HTR-8/SVneo (cell line): ENCODE measurements at places on chromosomes 1 and 21.
A peak's percentile ranks its signal among the peaks of the same experiment; 100 is the strongest.

DNA sequence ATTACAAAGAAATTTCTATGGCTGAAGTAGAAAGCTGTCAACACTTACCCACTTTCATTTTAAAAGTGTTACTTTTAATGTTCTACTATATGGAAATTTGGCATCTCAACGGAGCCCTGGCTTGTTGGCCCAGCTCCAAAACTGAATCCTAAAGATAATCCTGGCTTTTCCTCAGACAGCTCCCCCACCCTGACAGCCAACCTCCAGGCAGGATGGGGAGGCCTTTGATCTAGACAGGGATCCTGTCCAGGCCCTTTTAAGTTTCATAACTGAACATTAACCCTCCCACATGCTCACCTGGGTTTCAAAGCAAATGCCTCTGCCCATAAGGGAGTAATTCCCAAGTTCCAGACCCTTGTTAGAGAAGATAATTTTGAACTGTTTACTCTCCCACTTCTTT is 99.3 kb upstream of the RALGPS2 start:
- DNase-seq: no peak

DNA sequence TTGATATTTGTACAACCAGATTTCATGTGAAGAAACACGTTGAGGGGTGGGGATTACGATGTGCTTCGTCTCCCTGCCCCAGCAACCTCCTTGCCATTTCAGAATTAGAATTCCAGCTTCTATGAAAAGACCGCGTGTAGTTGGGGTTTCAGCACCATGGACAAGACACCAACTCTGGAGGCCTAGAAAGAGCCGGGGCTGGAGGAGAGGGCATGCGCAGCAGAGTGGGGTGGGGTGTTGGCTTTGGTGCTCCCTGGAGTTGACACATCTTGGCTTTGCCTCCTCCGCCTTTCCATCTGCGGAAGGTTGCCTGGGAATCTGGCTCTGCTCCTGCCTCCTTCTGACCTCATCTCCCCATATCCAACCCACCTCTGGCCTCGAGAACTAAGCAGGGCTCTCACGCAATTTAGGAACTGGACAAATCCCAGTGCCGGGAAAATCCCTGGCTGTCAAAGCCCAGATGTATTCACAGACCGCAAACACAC is 11.8 kb downstream of the HTR6 start:
- peak; percentile 48 for DNase-seq

DNA sequence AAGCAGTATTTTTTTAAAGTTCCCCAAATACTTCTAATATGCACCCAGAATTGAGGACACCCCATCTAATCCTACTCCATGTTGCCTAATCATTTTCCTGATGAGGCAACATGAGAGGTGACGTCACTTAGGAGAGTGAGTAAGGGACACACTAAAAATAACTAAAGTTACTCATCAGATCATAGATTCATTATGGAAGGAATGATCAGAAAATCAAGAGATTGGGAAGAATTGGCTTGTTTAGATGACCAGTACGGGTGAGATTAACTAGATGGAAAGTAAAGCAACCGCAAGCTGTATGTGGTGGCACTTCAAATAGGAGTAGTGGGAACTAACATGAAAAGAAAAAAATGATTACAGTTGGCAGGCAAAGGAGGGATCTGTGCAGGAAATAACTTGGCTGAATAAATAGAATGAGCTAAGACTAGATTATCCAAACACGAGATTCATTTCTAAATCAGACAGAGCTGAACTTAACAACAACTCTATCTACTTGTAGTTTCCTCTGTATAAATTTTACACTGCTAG is 61.4 kb upstream of the CXADR start:
- DNase-seq: no peak

DNA sequence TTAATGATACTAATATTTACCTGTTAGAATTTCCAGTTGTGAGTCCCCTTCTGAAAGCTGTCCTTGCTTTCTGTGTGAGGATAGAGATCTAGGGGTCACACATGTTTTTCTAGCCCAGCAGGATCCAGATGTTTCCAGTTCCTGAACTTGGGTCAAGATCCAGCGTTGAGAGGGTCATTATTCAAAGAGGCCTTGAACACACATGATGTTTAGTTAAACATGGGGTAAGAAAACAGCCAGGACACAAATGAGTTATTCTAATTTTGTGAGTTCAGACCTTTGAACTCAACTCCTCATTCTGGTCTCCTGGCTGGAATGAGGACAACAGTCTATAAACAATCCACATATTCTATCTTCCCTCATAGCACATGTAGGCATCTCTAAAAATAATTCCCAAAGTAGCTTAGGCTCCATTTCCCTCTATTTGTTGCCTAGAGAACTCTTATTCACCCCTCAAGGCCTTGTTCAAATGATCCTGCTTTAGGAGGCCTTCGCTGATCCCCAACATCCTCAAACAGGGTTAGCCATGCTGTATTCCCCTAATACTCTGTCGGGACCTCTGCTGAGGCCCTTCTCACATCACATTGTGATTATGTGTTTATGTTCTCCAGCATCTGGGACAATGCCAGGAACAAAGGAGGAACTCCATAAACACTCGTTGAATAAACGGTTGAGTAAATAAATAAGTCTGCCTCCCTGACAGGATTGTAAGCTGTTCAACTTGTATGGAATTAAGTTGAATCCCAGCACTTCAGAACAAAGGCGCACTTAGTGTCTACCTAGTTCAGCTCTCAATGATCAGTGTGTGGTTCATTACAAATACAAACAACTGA is 15.0 kb upstream of the KCNN3 start:
- no peak for DNase-seq

DNA sequence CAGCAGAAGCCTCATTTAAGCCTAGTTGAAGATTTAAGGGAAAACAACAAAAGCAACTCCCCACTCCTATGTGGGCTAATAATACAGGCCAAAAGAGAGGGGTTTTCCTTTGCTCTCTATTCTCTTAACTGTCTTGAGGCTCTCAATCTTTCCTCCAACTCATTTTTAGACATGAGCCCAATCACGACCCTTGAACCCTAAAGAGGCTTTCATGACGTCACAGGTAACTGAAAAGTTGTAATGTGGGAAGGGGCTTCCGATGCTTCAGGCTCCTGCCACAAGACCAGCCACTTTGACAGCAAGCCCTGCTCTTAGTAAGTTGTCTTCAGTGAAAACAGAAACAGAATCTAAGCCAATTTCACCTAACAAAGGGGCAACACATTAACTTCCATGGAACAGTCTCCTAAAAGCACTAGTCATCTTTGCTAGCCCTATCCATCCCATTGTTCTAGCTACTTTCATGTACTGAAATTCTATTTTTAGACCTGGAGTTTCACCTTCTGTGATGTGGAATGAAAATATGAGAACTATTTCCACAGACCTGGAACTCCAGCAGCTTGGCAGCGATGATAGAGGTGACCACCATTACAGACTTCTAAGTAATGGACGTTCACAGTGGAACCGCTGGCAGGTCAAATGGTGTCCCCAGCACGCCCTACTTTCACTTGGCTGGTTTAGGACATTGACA is 36.3 kb downstream of the GPR161 start:
- no peak for DNase-seq

GRCh38 chr21:25456672-25457071 is 150.6 kb downstream of the MRPL39 start:
- DNase-seq: no peak

DNA sequence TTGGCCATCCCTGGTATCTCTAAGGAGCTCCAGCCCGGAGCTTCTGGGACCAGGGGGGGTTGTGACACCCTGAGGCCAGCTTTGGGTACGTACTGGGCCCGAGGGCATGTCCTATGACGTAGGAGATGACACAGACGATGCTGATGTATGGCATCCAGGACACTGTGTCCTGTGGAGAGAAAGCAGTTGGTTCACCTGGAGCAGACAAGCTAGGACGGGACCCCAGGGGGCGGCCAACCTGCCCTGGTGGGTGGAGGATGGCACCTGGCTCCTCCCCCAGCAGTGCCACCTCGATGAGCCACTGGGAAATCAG is 12.1 kb upstream of the SLC2A7 start:
- DNase-seq: no peak
